ENCODE measurements at places on chromosomes 12 and 14. TPM values are rescaled to one million over a fixed set of nuclear protein-coding genes. Genes with fewer than 3 reads are reported as not detected.

The AQP6 gene
- not detected for total RNA-seq

- no peaks in the 10 kb centered on the region for H3K4me1 ChIP-seq
- no peaks in the 10 kb centered on the region for H3K27me3 ChIP-seq
- no peak overlapping the region for H3K4me3 ChIP-seq
- H3K36me3 ChIP-seq = no peaks in the 10 kb centered on the region
- no peak for DNase-seq
Measured at GRCh38 chr12:102676812-102677211, 196.4 kb upstream of the IGF1 start.

- peak overlapping the region; percentile 32 for H3K4me3 ChIP-seq
- no peaks in the 10 kb centered on the region for H3K36me3 ChIP-seq
- no peaks in the 10 kb centered on the region for H3K27me3 ChIP-seq
- no peak for DNase-seq
- peaks cover 100% of the 10 kb centered on the region for H3K4me1 ChIP-seq
Measured at GRCh38 chr12:57838594-57839302, 7.8 kb downstream of the CTDSP2 start.

GRCh38 chr14:103547941-103548462 is 14.5 kb downstream of the BAG5 start:
- DNase-seq = no peak
- no peaks in the 10 kb centered on the region for H3K27me3 ChIP-seq
- H3K4me3 ChIP-seq = no peak overlapping the region
- peak overlapping the region; percentile 94 for H3K27ac ChIP-seq
